Muscle of back (tissue), 13 donors: ENCODE measurements at places on chromosomes 1 and 21. TPM values are rescaled to one million over a fixed set of nuclear protein-coding genes. Genes with fewer than 3 reads are reported as not detected.

- no peak for DNase-seq
These were observed 35.4 kb upstream of the SCMH1 start for GRCh38 chr1:41277371-41277975.

DNA sequence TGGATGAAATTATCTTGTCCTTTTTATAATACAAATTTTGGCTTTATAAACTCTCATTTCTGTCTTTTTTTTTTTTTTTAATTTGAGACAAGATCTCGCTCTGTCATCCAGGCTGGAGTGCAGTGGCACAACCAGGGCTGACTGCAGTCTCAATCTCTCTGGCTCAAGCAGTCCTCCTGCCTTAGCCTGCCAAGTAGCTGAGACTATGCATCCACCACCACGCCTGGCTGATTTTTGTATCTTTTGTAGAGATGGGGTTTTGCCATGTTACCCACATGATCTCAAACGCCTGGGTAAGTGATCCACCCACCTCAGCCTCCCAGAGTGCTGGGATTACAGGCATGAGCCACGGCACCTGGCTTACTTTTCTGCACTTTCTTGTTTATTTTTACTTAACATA lies 7.5 kb downstream of the TOR1AIP1 start:
- DNase-seq = no peak

COL8A2 gene
- 10.7 TPM for polyA plus RNA-seq

DNA sequence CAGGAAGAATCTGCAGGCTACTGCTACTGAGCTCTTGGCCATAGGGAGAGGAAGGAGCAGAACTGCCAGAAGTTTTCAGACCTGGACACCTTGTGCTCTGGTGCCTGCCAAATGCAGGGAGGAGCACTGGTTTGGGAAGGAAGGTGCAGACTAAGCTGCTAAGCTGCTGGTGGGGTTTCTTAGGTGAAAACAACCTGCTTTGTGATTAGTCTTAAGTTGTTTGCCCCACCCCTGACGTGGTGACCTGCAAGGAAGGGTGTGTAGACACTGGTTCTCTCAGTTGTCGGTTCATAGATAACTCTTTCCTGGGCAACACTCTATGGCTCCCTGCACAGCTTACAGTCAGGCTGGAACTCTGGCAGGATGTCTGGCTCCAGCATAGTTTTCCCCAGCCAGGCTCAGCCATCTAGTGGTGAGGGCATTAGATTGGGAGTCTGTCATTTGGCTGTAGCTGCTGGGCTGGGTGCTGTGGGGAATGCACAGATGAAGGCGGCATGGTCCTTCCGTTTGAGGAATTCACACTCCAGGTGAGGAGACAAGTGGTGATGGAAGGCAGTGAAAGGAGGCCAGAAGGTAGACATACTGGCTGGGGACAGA lies 10.3 kb upstream of the S100A10 start:
- no peak for DNase-seq

- DNase-seq = peak; percentile 59
These were observed 351.3 kb upstream of the RUNX1 start for GRCh38 chr21:35400233-35400939.

DNA sequence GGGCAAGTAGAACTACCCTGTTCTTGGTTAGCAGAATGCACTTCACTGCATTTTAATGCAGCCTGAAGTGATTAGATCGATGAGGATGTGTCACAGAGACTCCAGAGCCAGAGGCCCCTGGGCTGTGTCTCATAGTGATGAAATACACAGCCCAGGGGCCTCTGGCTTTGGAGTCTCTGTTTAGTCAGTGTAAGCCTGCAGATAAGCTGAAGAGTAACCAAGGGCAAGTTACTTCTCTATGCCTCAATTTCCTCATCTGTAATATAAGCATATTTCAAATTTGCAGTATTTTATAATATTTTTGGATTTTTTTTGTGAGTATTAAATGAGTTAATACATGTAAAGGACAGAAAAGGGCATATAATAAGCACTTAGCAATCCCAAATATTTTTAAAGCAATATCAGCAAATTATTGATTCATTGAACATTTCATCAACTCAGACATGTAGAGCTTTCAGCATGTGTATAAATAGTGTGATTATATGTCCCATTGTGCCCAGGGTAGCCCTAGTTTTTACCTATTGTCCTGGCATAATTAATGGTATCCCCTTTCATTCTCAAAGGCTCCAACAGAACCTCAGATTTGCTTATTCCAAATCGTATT lies 23.6 kb upstream of the APOBEC4 start:
- DNase-seq = no peak

DNA sequence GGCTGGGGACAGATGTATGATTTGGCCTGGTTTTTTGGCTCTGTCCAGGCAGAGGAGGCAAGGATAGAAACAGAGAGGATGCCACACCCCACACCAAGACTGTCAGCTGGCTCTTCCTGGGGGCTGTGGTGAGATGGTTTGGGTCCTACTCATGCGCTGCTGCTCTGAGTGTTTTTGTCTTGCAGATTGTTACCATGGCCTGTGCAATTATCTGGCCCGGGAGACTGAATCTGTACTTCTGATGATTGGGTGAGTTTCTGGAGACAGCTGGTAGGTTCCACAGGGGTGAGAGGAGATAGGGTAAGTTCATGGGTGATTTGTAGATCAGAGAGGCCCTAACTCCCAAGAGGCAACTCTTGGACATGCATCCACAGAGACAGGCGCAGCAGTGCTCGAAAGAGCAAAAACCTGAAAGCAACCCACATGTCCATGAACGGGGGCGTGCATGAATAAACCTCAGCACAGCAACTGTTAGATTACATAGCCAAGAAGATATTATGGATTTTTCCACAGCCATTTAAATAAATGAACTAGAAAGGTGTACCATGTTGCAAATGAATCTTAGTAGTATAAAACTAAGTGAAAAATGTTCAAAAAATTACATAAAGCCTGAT lies 17.8 kb downstream of the AADACL4 start:
- no peak for DNase-seq

- DNase-seq = no peak
These were observed 45.3 kb downstream of the PDE9A start for GRCh38 chr21:42698733-42699132.

THBS3 gene
- polyA plus RNA-seq = 65.8 TPM

LAX1 gene
- 0.12 TPM for polyA plus RNA-seq

DYNLT4 gene
- 0.43 TPM for polyA plus RNA-seq

GRCh38 chr1:203402629-203403337 lies 51.9 kb upstream of the FMOD start:
- peak; percentile 60 for DNase-seq

DNA sequence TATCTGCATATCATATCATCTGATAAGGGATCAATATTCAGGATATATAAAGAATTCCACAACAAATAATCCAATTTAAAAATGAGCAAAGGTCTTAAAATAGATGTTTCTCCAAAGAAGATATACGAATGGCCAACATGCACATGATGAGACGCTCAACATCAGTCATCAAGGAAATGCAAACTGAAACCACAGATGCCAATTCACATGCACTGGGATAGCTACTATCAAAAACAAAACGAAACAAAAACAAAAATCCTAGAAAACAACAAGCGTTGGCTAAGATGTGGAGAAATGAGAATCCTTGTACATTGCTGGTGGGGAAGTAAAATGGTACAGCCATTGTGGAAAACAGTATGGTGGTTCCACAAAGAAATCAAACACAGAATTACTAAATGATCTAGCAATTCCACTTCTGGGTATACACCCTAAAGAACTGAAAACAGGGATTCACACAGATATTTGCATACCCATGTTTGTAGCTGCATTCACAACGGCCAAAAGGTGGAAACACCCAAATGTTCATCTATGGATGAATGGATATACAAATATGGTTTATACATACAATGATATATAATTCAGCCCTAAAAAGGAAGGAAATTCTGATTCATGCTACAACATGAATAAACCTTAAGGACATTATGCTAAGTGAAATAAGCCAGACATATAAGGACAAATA lies 79.4 kb downstream of the PCSK9 start:
- DNase-seq = no peak
